Urinary bladder (tissue), 4 donors: ENCODE measurements at places on chromosomes 6 and 20. TPM values are rescaled to one million over a fixed set of nuclear protein-coding genes. Genes with fewer than 3 reads are reported as not detected.

The TNF gene
- total RNA-seq, result not detected

The FOXA2 gene
- not detected for total RNA-seq

The LY6G6F gene
- not detected for total RNA-seq

The RNF114 gene
- total RNA-seq, result 48.2 TPM

The HLA-DRB5 gene
- total RNA-seq, result 3.8 TPM

DNA sequence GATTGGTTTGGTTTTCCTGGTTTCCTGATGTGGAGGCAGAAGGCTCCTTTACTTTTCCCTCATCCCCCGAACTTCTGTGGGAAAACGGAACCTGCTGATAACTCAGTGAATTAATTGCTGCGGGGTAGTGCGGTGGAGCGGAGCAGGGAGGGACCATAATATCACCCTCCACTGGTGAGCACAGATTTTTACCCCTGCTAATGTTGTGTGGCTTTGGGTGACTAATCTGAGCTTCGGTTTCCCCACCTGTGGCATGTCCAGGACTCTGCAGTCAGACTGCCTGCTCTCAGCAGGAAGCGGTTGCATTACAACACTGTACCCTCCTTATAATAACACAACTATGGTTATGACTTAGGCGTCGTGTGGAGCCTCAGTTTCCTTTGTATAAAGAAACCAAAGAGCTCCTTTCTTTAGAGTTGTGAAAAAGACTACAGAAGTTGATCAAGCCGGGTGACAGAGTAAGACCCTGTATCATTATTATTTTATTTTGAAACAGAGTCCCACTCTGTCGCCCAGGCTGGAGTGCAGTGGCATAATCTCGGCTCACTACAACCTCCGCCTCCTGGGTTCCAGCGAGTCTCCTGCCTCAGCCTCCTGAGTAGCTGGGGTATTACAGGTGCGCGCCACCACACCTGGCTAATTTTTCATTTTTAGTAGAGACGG is 2.2 kb upstream of the ID1 start:
- no peak for DNase-seq

GRCh38 chr6:100704961-100705360 is 176.2 kb downstream of the ASCC3 start:
- no peak for DNase-seq

GRCh38 chr6:48087448-48087847 is 23.5 kb downstream of the PTCHD4 start:
- no peak for DNase-seq

DNA sequence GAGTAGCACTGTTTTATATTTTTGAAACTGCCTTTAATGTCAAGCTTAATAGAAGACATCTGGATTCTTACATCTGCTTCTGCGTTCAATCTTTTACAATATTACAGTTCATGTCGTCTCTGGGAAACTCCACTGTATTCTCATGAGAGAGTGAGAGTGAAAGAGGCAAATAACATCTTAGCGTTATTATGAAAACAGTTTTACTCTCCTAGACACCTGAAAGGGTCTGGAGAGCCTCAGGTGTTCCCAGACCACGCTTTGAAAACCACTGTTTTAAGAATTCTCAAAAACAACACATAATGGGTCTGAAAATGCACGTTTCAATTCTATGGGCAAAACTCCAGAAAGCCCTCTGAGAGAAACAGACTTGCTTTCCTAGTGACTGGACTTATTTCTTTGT is 63.3 kb downstream of the ARHGAP18 start:
- DNase-seq, result no peak

GRCh38 chr6:91506509-91506908 is 919.6 kb upstream of the MAP3K7 start:
- no peak for DNase-seq

DNA sequence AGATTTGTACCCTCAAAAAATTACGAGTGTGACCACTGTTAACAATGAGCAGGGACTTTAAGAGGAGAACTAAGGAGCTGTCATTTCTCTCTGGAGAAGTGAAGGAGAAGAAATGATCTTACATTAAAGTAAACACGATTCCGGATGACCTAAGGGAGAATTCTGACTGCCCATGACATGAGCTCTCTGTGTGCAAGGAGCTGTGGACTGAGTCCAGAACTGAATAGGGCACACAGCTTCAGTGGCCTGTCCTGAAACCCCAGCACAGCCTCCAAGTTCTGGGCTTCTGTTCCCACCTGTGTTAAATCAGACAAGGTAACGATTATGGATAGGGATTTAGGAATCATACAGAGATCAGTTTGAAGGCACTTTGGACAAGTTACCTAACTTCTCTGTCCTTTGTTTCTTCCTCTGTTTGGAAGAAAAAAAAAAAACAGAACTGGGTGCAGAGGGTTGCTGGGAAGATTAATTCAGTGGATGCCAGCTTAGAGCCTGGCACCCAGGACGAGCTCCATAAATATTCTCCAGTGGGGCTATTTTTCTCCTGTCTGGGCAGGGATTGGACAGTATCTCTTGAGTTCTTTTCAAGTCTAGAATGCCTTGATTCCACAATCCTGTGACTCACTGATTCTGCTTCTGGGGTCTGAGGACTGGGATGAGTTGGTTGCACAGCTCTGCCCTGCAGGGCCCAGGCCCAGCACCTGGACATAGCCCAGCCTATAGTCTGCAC is 65.7 kb downstream of the MRPL14 start:
- no peak for DNase-seq

GRCh38 chr20:3710011-3710466 is 2.4 kb downstream of the SIGLEC1 start:
- DNase-seq, result no peak

- DNase-seq, result no peak
Measured at GRCh38 chr20:10686356-10687133, 12.7 kb upstream of the JAG1 start.

GRCh38 chr6:47007657-47008396 is 34.3 kb downstream of the ADGRF1 start:
- no peak for DNase-seq
